ENCODE measurements at places on chromosomes 3 and 15.

DNA sequence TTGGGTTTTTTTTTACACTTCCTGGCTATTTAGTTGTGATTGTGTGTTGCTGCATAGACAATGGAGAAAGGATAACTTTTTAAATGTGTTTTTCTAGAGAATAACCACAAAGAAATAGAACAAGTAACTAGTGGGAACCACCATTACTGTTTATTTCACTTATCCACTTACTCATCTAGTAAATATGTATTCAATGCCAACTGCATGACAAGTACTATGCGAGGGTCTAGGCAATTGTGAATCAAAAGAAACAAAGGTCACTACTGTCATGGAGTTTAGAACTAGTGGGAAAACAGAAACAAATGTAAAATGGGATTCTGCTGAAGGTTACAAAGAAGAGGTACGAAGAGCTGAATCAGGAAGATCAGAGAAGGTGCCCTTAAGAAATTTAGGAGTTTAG is 600.9 kb upstream of the ROBO2 start:
- no peak for DNase-seq

GRCh38 chr3:152405915-152406802 is 137.4 kb downstream of the MBNL1 start:
- no peak for DNase-seq

DNA sequence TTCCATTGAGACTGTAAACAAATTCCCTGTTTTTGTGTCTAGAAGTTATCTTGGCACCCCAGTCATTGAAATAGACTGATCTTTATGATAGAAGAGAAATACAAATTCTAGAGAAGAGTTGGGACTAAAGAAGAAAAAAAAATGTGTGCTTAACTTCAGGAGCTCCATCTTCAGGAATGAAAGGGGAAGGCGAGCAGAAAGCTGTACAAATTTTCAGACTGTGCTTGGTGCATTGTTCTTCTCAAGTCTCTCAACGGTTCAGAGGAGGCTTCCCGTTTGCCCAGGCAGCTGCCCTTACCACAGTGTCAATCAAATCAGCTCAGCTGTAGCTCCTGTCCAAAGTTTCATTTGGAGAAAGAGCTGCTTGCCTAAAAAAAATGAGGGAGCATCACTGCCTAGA is 41.7 kb downstream of the OXSM start:
- DNase-seq: no peak

GRCh38 chr3:65830948-65831732 is 207.6 kb downstream of the MAGI1 start:
- no peak for DNase-seq

- DNase-seq: no peak
Observed at GRCh38 chr15:92294759-92295158, 98.9 kb upstream of the ST8SIA2 start.

GRCh38 chr3:69554576-69554975 is 168.7 kb upstream of the FRMD4B start:
- DNase-seq: no peak

- DNase-seq: no peak
Observed at GRCh38 chr3:51386852-51387229, 1.8 kb downstream of the MANF start.

DNA sequence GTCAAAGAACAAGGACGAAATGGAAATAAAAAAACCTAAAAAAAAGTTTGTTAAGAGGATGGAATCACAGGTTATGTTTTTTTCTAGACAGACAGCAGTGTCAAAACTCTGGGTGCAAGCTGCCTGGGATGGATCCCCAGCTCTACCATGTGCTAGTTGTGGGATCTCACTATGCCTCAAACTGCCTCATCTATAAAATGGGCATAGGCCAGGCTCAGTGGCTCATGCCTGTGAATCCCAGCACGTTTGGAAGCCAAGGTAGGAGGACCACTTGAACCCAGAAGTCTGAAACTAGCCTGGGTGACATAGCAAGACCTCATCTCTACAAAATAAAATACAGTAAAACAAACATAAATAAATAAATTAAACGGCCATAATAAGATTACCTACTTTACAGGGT is 4.6 kb downstream of the PLD1 start:
- DNase-seq: no peak

DNA sequence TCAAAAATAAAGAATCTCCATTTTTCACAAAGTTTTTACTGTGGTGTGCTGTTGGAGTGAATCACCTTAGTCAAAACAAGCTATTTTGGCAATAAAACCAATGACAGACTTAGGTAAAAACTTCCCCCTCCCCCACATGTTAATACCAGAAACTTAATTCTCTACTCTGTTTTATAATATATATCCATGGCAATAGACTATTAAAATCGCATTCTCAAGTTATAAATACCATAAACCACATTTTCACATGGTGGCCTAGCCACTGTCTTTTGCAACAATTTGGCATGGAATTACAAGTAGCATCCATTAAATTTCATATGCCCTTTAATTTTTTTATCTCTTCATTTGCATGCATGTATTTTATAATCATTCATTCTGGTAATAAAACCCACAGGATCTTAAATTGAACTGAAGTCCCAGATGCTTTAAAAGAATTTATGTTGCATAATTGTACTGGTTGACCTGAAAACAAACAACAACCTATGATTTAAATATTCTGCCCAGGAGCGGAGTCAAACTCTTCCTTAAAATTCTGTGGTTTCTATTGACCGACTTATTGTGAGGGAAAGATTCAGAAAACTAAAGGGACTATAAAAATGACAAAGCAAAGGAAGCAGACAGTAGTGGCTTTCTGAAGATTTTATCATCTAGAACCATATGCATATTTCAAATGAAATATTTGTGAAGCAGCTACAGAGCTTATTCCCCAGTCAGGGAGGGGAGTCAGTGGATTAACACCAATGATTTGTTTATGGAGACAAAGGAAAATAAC is 229.0 kb upstream of the TBL1XR1 start:
- no peak for DNase-seq
